Stimulated activated CD8-positive, alpha-beta memory T cell treated with anti-CD3 and anti-CD28 coated beads, Interleukin-7, amount 100 ng/mL, for 1 hour (primary cell): ENCODE measurements at places on chromosomes 4 and X.

DNA sequence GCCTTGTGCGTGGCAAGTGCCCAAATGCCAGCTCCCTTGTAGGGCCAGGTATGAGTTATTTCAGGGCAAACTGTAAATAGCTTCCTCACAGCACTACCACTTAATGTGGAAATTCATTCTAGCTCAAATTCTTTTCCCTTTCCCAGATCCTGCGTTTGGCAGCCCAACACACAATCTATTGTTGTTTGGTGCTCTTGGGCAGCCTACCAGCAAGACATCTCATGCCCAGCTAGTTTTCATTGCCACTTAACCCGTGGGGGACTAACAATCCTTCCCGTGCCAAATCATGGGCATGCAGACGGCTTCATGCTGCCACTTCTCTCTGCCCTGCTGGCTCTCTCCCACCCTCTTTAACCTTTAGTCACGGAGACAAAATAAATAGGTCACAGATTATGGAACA is 454.2 kb downstream of the GRIA2 start:
- no peak for DNase-seq

DNA sequence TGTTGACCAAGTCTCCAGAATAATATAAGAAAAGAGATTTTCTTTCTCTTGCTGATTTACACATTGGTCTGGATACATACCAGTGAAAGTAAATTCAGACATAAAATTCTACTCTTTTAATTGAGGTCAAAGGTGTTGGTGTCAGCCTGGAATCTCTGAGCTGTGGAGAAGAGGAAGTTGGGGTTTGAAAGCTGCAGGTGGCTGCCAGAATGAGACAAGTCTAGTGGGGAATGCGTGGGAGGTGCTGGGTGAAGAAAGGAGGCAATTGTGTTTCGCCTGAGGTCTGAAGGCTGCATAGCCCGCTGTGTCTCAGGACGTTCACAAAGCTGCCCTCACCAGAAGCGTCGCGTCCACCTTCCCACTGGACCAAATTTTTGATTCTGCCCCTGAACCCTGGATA is 31.2 kb downstream of the PHEX start:
- DNase-seq: no peak

DNA sequence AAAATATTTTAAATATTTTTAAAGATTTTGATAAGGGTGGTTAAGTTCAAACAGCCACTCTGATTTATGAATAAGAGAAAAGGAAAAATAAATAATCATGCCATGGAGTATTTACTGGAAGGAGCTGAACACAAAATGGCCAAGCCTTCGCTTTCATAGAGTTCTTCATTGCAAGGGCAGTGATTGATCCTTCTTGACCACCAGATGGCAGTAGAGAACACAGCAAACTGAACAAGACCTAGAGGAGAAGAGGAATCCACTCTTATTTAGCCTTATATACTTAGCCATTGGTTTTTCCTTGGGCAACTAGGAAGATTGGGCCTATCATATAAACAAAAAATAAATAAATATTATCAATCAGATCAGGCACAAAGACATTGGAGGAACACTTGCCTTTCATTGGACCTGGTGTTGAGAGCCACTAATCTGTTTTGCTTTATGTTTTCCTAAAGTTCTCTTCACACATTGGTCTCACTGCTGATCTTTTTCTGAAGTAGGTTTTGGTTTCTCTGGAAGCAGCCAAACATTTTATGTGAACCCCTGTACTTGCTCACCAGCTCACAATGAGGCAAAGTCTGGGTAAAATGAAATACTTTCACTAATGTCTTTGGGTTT is 58.1 kb upstream of the PARM1 start:
- DNase-seq: no peak

- no peak for DNase-seq
Measured at GRCh38 chr4:304969-305680, at the start of gene ZNF732. TSS of gene ZNF732 (minus strand) at chr4:305474. CDS start at chr4:305310, 164 bp downstream.

DNA sequence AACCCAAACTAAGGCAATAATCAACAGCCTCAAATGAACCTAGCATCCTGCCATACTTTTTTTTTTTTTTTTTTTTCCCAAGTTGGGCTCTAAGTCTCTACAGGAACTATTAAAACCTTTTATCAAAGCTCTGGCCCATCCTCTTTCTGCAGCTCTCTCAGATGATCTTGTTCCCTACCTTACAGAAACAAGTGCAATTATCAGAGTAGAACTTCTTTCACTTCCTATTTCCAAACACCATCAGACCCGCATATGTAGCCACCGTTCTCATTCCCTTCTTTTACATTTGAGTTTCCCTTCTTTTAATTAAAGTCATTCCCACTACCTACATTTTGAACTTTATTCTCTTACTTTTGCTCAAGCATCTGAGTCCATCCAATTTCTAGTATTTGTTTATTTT is 690.6 kb downstream of the DMD start:
- DNase-seq: no peak

DNA sequence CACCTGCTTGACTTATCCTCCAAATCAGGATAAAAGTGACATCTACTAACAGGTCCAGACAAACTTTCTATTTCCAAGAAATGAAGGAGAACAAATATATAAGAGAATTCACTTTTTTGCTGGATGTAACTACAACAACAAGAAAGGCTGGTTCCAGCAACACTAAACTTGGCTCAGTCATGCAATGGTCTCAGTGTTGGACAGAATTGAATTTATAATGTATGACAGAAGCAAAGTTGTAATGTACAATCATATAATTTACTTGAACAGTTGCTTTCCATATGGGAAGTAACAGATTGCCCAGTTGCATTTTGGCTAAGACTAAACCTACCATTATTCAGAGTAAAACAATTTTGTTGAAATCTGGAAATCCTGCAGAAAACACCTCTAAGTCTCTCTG is 183.3 kb upstream of the INTU start:
- DNase-seq: no peak
